ENCODE measurements at places on chromosomes 1 and 21. TPM values are rescaled to one million over a fixed set of nuclear protein-coding genes. Genes with fewer than 3 reads are reported as not detected.

DNA sequence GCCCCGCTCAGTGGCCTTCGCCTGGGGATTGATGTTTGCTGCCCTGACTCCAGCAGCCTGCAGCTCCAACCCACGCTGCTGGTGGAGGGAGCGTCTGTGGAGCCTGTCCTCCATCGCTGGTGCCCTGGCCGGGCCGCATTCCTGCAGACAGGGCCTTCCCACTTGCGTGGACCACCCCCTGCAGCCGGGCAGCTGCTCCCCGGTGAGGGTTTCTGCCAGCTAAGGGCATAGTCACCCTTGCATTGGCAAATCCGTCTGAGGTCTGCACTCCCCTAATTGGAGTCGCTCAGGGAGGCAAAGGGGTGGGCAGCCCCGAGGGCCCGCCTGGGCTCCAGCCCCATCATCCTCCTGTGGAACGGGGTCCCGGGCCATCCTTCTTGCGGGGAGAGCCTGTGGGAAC, 43.5 kb downstream of the PRDM16 start:
- no peak for DNase-seq

The CACNA1E gene
- total RNA-seq = not detected

The AIRE gene
- total RNA-seq = not detected

GRCh38 chr1:38839363-38839762, 20.2 kb downstream of the RRAGC start:
- DNase-seq = no peak

DNA sequence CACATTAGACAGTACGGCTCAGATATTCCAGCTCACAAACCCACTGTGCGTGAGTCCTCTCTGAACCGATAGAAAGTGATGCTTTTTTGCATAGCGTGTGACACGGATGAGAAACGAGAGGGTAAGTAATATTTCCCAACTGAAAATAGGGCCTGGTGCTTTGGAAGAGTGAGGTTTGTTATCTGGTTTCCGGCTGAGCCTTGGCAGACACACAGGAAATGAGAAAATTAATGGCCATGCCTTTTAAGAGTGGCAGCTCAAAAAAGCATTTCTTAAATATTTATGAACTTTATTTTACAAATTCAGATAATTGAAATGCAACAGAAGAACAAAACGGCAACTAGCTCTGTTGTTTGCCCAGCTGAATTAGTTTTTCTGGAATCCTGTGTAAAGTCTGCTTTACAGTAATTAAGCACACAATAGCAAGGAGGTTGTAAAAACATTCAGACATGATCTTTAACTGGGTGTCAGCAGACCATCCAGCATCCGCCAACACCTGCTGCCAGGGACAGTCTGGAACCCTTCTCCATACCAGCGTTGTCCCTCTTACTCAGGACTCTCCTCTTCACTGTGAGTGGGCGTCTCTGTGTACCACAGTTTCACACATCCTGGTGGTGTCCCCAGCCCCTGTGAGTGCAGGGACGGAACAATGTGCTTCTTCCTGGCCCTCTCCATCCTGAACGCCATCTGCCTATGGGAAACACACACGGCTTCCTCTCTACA, 155.4 kb downstream of the PGBD5 start:
- DNase-seq = peak; percentile 47

The C1orf53 gene
- total RNA-seq = 21.2 TPM

The FCER1G gene
- total RNA-seq = not detected

DNA sequence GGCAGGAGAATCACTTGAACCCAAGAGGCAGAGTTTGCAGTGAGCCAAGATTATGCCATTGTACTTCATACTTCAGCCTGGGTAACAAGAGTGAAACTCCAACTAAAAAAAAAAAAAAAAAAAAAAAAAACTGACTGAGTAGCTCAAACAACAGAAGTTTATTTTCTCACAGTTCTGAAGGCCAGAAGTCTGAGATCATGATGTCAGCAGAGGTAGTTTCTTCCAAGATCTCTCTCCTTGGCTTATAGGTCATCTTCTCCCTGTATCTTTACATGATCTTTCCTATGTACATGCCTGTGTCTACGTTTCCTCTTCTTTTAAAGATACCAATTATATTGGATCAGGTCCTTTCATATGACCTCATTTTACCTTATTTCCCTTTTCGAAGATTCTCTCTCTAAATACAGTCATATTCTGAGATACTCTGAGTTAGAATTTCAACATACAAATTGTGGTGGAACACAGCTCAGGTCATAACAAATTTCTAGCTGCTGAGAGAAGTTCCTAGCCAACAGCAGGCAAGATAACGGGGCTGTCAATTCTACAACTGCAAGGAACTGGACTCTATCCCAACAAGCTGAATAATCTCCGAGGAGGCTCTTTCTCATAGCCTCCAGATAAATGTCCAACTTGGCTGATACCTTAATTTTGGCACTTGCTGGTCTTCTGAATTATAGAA, 187.7 kb upstream of the ADAMTS5 start:
- no peak for DNase-seq

GRCh38 chr1:110091791-110092190, 20.5 kb upstream of the UBL4B start:
- no peak for DNase-seq

The CXADR gene
- 4.3 TPM for total RNA-seq

DNA sequence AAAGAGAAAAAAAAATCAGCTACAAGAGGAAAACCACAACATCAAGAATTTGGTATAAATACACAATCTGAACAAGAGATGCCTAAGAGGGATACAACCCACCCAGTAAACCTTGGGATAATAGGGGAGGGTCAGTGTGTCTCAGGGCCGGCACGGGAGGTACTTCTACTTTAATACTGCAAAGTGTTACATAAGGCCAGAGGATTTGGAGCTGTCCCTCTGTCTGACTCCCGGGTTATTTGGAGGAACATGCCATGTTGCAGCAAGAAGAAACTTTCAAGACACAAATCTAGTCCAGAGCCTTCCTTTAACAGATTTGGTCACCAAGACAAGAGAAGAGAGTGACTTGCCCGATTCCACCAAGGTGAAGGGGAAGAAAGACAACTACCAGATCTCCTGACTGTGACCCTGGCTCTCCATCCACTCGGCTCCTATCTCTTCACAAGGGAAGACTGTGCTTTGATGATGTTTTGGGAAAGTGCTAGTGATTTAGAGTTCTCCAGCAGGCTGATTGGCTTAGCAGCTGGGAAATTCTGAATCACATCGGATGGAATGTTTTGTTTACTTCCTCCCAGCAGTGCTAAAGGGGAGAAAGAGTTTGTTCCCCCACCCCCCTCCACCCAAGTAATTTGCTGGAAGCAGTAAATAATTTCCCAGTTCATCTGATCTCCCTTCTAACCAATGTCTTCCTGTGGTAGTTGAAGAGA, 29.3 kb downstream of the SGIP1 start:
- DNase-seq = peak; percentile 91

The SMIM1 gene
- total RNA-seq = not detected

- DNase-seq = no peak
Observed at GRCh38 chr1:190940951-190941350, 463.3 kb upstream of the BRINP3 start.

DNA sequence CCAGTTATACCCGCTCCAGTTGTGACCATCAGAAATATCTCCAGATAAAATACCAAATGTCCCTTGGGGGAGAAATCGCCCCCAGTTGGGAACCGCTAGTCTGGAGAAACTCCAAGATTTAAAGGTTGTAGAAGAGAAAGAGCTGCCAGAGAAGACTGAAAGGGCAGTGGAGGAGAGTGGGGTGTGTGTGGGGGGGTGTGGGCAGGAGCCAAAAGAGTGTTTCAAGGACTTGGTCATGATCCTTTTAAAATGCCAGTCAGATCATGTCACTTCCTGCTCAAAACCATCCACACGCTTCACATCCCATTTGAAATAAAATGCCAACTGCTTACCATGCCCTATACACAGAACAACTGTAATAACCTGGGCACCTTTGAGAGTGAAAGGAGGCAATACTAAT, 3.4 kb upstream of the HEYL start:
- peak; percentile 60 for DNase-seq

GRCh38 chr1:14915356-14916054, 238.0 kb upstream of the TMEM51 start:
- peak; percentile 37 for DNase-seq

DNA sequence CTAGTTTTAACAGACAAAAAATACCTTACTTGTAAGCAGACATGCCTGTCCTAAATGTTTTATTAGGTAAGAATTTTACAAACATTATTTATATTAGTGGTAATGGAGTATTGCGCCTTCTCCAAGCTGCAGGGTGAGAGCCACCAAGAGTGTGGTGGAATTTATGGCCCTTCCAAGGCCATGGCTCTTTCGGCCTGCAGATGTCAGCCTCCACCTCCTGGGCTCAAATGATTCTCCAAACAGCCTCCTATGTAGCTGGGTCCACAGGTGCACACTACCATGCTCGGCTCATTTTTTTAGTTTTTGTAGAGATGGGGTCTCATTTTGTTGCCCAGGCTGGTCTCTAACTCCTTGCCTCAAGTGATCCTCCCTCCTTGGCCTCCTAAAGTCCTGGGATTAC, 56.3 kb downstream of the ITGB3BP start:
- DNase-seq = no peak

The BSND gene
- total RNA-seq = not detected

DNA sequence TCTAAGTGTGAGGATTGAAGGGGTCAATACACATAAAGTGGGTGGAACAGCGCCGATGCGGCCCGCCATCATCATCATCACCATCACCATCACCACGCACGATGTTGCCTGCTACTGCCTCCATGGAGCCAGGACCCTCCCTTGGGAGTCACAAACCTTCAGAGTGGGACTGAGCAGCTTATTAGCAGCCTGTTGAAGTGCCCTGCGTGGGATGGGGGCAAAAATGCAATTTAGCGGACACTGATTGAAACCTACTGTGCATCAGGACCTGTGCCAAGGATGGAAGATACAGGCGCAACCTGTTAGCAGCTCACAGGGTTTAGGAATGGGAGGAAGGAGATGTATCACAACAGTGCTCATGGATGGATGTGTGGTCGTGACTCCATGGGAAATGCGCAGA, 26.7 kb downstream of the STPG1 start:
- no peak for DNase-seq
